ENCODE measurements at places on chromosomes 4 and X.

DNA sequence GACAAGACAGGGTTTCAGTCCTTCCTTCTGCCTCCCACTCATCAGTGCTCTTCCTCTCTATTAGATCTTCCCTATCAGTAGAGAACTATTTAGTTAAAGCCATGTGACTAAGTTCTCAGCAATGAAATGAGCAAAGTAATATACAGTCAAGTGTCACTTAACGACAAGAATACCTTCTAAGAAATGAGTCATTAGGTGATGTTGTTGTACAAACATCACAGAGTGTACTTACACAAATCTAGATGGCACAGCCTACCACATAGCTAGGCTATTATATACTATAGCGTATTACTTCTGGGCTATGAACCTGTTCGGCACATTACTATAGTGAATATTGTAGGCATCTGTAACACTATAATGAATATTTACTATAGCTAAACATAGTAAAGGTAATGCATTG is 71.3 kb downstream of the POU4F2 start:
- no peak for DNase-seq

GRCh38 chrX:11336201-11336600 is 43.0 kb downstream of the AMELX start:
- no peak for DNase-seq

DNA sequence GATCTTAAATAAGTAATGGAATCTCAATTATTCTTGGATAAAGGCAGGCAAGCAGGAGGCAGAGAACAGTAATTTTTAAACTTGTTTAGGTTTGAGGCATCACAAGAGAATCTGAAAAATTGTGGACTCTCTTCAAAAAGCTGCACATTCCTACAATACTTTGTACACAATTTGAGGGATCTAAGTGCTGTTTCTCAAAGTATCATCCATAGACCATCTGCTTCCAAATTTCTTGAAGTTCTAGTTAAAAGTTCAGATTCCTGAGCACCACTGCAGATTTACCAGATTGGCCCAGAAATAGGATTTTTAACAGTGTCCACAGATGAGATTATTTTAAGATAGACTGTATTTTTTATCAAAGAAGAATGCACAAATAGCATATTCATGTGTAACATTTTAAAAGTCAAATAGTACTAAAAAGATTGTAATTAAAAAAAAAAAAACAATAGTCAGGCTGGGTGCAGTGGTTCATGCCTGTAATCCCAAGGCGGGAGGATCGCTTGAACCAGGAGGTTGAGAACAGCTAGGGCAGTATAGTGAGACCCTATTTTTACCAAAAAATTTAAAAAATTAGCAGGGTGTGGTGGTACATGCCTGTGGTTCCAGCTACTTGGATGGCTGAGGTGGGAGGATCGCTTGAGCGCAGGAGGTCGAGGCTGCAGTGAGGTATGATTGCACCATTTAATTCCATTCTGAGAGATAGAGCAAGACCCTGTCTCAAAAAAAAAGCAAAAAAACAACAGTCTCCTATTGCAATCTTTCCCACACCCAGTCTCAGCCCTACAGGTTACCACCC is 14.2 kb upstream of the FNIP2 start:
- DNase-seq, result no peak

GRCh38 chr4:153426207-153426885 is 39.8 kb upstream of the TMEM131L start:
- DNase-seq, result no peak

DNA sequence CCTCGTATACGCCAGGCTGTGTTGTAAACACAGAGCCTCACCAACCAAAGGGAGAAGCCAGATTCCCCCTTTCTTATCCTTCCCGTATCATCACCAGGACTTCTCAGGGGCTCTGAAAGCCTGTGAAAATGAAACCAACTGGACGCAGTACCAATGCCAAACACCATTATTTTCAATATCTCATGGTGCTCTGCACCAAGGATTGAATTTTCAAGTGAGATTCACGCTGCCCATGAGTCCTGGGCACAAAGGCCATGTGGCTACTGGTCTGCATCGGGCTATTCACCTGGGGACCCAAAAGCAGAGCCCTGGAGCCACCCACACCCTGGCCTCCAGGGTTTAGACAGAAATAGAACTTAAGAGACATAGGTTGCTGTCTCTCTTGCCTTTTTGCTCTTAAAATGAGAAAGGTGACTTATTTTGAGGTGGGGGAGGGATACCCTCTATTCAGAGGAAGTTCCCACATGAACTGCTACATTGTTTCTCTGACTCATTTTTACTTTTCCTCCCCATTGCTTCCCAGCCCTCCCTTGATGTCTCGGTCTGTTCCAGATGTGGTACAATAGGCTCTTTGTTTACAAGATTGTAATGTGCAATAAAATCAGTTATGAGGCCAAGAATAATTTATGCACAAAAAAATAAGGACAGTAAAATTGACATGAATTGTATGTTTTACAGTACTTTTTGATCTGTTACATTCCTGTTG is 55.4 kb downstream of the MAML3 start:
- no peak for DNase-seq
